Sigmoid colon (tissue), 7 donors: ENCODE measurements at places on chromosomes 3 and 15. TPM values are rescaled to one million over a fixed set of nuclear protein-coding genes. Genes with fewer than 3 reads are reported as not detected.

TBL1XR1 gene
- total RNA-seq, result 88.9 TPM

GHRL gene
- total RNA-seq, result 0.54 TPM

WDR93 gene
- 1.1 TPM for total RNA-seq

POPDC2 gene
- total RNA-seq, result 181 TPM

CELF6 gene
- 2.1 TPM for total RNA-seq

CPLX3 gene
- 0.41 TPM for total RNA-seq

MOBP gene
- not detected for total RNA-seq

RBM5 gene
- 181 TPM for total RNA-seq

SEMA5B gene
- 0.55 TPM for total RNA-seq

ACAP2 gene
- total RNA-seq, result 28.0 TPM

TM6SF1 gene
- 6.4 TPM for total RNA-seq

CD276 gene
- total RNA-seq, result 20.4 TPM

CLSTN2 gene
- total RNA-seq, result 8.3 TPM

TRAT1 gene
- not detected for total RNA-seq

GOLGA8O gene
- not detected for total RNA-seq

ALDH1L1 gene
- 32.5 TPM for total RNA-seq

MYZAP gene
- total RNA-seq, result 39.1 TPM

LRRC57 gene
- 12.0 TPM for total RNA-seq

FOXB1 gene
- total RNA-seq, result not detected

ACAN gene
- total RNA-seq, result not detected

CFAP91 gene
- 10.8 TPM for total RNA-seq

TGM4 gene
- total RNA-seq, result not detected
